ENCODE measurements at places on chromosomes 5 and 9.

DNA sequence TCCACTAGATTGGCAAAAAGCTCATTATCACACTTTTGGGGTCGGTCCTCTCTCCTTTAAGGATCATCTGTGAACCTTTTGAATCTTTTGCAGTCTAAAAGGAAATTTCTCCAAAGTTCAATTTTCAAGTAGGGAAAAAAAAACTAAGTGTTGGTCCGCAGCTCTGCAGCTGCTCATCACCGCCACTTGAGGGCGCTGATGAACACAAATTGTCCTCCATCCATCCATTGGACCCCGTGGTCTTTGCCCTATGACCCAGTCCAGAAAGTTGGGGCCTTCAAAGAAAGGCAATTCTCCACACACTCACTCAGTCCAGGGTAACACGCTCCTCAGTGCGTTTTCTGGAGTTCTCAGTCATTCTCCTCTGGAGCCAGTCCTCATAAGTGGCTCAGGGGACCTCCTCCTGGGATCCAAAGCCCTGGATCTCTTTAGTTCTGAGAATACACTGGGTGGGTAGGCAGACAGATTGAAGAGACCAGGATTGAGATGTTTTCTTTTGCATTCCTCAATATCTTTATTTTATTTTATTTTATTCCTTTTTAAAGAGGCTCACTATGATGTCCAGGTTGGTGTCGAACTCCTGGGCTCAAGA is 63.6 kb upstream of the SLC28A3 start:
- DNase-seq = no peak

- DNase-seq = no peak
These were observed 1.3 kb downstream of the SLC6A3 start for GRCh38 chr5:1443991-1444360.

DNA sequence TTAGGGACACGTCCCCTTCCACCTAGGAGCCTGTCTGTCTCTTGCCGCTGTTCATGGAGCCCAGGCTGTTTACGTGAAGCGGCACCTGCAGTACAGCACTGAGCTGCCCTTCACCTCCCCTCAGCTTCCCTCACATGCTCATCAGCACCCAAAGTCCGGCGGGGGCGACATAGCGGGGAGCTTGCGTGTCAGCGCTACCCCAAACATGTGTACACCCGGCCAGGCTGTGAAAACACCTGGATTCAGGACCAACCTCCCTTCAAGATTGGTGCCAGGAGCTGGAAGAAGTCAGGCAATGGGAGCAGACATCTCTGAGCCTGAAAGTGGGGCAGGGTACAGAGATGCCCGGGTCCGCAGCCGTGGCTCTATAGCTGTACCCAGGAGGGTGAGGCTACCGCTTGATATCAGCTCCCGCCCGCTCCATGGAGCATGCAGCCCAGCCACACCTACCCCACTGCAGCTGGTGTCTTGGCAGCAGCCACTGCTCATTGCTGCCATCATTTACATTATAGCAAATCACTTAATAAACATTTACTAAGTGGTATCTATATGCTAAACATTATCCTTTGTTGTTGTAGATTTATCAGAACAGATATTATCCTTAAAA is 712.1 kb downstream of the CDH9 start:
- no peak for DNase-seq

- DNase-seq = no peak
These were observed 26.5 kb downstream of the C9orf85 start for GRCh38 chr9:71937898-71938297.

DNA sequence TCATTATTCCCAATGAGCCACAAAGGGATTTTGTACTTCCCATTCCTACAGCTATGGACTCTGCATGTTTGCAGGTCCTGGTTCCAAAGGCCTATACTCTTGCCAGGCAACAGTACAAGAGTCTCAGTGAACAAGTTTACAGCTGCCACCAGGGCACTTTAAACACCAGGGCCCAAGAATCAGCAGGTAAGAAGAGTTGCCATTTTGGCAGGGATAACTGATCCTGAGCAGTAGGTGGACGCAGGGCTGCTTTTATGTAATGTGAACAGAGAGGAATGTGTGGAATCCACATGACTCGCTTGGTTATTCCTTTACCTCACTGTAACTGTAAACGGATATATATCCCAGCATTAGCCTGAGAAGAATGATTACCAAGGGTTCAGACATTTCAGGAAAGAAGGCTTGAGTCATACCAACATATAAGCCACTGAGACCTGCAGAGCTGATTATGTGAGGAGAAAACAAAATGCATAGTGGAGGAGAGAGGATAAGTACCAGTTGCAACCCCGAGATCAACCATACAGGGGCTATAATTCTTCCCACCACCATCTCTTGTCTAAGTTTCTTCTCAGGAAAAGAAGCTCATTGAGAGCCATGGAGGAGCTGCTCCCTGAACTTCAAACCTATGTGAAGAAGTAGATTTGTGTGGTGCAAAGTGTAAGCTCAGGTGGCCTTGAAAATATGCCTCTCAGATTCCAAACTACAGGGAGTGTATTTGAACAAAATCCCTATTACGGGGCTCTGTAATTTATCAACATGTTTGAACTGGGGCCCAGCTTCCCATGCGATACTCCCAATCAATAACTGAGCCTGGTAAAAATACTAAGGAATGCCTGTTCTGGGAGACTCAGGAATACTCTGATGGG is 24.6 kb downstream of the RAPGEF6 start:
- no peak for DNase-seq

DNA sequence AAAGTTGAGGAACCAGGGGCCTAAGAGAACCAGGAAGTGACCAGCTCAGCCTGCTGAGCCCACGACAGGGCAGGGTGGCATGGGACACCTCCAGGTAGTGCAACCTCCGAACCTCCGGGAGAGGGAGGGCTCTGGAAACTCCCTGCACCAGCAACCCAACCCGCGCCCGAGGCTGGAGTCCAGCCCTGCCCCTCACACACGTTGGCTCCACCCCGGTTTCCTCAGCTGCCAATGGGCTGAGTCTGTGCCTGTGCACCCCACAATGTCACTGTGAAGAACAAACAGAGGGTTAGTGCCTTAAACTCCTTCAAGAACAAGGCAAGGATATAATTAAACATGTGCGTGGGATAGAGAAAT is 17.0 kb upstream of the UNC5A start:
- DNase-seq = no peak

DNA sequence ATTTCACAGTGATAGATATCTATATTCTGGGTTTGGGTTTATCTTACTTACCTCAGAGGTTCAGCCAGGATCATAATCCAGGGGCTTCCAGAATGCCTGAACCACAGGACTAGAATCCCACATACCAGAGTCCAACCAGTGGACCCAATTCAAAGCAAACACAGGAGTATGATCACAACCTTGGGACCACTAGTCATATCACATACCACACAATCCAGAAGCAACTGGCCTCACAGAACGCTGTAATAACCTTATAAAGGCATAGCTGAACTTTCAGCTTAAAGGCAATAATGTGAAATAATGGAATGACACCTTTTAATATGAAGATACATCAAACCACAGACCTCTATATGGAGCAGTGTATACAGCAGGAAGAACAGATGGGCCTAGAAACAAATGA is 25.3 kb downstream of the RAPGEF6 start:
- no peak for DNase-seq

DNA sequence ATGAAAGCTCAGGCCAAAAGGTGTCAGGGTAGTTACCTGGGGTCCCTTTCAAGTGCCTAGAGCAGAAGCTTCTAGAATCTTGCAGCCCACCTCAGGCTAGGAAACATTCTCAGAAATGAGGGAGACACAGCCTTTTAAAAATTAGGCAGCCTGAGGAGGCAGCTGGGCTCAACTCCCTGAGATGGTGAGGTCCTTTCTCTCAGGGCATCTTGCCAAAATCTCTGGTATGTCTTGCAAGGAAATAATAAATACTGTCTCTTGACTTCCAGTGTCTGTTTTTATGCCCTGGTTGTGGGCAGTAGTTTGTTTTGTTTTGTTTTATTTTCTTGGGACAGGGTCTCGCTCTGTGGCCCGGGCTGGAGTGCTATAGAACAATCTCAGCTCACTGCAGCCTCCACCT is 100.9 kb upstream of the APC start:
- DNase-seq = no peak

- DNase-seq = no peak
These were observed 31.4 kb upstream of the PSD2 start for GRCh38 chr5:139763930-139764791.

DNA sequence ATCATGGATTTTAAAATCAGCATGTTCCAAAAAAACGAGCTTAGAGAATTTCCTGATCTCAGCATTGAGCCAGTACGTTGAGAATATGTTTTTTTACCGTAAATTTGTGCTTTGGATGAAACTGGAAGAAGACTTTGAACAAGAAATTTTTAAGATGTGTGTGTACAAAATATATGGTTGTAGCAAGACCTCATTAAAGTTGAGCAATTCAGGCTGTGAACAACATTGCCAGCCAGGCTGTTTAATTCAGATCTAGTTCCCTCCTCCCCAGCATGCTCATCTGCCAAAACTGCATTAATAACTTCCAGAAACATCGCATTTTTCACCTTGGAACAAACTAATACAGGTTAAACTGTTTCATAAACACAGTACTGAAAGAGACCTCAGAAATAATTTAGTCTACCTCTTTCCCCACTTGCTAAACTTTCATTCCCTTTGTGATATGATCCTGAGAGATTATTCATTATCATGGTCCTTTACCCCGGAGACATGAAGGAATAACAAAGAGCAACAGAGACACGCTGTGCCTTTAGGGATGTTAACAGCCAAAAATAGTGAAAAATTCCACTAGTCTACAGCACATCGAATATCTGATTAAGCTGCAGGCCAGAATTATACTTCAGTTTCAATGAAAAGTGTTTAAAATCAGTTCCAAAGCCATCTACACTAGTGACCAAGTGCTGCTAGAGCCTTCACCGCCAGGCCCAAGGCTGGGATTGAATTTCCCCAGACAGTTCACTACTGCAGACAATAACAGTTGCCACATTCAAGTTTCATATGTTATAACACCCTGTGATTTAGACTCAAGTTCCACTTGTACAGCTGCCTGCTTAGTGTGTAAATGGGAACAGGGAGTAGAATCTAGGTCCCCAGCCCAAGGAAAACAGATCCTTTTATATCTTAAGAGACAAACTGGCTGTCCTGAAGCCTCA is 89.6 kb downstream of the EFNA5 start:
- DNase-seq = no peak

DNA sequence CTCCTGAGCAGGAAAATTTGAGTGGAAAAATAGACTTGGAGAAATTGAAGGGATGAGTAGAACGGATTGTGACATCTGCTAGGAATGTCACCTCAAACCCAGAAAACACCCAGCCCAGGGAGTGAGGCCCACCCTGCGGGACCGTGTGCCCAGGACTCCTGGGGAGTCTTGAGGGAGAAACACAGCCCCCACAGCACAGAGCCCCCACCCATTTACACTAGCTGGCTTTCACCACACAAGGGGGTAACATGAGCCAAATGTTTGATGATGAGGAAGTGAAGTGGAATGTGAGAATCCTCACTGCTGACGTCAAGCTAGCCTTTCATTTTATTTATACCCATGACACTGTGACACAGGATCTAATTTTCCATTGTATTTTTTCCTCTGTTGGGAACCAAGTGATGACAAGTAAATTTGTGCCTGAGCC is 42.8 kb upstream of the PDE8B start:
- DNase-seq = no peak

DNA sequence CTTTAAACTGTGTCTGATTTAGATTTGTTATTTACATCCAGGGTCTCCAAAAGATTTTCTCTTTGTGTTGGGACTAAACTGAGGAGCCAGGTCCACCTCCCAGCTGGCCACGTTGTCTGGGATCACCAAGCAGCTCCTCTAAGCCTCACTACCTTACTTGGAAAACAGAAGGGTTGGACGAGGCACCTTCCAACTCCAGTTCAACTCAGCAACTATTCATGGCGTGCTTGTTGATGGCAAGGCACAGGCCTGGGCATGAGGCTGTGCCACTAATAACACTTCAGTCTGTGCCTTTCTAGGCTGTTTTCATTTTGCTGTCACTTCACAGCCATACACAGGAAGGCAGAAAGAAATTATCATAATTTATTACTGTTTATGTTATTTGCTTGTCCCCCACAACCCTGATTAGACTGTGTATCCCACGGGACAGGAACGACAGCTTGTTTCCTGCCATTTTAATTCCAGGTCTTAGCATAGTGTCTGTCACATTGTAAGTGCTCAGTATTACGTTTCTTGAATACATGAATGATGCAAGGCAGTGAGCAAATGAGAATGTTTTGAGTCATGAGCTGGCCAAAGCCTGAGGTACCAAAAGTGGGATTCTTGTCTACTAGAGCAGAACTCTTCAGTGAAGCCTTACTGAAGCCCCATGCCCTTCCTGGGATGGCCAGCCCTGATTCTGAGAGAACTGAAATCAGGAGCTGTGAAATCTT is 125.8 kb downstream of the GALNT10 start:
- no peak for DNase-seq

DNA sequence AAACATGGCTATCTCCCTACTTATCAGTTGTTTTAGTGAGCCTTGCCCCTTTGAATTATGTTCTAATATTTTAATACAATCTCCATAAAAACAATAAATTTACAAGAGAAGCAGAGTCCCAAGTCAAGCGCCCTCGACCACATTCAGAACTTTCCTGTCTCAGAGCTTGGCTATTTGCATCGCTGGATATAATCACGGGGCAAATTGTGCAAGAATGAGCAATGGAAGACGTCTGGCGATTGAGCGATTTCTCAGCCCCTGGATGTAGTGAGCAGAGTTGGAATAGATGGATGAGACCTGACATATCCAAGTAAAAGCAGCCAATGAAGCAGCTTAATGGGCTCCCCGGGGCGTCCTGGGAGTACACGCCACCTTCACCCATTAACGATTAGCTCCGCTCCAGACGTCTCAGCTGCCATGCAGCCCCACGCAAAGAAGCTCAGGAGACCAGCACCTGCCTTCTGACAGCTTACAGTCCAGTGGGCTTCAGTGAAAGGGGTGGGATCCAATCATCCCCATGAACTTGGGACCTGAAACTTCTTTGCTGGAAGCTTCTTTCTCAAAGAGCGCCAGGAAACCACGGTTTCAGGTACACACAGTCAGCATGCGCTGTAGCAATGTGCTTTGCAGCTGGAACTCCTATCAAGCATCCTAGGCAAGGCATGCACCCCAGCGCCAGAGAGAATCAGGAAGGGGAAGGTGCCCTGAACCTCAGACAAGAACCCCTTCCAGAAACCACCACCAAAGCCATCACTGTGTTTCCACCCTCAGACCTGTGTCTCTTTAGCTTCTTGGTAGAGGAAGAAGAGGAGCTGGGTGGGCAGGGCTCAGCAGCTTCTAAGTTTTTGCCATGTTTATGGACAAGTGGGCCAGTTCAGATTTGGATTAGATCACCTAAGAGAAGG is 92.0 kb upstream of the IRX4 start:
- no peak for DNase-seq

DNA sequence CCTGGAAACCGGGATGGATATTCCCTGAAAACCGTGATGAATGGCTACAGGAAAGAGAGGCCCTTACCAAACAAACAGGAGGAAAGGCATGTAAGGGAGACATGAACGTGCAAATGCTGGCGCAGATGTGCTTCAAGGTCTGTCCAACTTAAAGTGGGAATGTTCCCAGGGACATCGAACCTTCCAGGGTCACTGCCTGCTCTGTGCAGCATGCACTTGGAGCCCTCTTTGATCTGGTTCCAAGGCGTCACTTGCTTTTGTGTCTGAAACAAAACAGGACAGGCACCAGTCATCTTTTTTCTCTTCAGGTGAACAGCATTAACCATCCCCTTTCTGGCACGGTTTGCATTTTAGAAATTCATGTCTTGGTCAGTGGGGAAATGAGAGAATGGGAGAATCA is 479.4 kb downstream of the RASEF start:
- no peak for DNase-seq

GRCh38 chr5:95350631-95351030 is 40.5 kb upstream of the FAM81B start:
- no peak for DNase-seq

GRCh38 chr5:15741591-15741990 is 241.6 kb downstream of the FBXL7 start:
- no peak for DNase-seq

Measured in stimulated activated CD8-positive, alpha-beta memory T cell treated with anti-CD3 and anti-CD28 coated beads, Interleukin-2, amount 100 ng/mL, for 48 hours (primary cell).